ENCODE measurements at places on chromosomes 1 and 21.

DNA sequence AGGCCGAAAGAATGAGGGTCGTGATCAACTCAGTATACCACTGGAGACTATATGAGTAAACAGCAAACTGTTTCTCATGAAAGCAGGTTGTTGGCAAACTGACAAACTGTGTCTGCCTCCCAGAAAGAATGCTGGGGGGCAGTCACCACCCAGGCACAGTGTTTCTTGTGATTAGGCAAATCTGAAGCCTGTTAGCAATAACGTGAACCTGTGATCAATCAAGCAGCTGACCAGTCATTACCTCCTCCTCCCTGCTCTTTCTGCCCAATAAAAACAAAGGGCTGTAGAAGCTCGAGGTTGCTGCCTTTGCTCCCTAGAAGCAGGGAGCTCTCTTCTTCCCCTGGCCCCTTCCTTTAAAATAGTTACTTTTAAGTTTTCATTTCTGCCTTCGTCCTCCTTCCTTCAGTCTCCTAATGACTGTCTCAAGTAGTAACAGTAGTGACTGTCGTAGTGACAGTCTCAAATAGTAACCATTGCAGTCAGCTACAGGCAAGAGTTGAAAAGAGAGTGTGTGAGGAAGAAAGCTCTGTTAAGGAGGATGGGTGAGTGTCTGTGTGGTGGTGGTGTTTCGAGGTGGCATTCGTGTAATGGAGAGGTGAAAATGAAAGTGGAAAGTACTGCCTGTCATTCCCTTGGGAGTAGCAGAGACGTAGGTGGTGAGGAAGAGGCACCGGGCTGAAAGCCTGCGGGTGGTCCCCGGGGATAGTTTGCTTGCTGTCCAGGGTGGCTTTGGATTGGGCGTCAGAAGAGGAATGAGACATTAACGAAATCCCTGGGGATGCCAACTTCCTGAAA lies 14.5 kb downstream of the HHAT start:
- no peak for DNase-seq

DNA sequence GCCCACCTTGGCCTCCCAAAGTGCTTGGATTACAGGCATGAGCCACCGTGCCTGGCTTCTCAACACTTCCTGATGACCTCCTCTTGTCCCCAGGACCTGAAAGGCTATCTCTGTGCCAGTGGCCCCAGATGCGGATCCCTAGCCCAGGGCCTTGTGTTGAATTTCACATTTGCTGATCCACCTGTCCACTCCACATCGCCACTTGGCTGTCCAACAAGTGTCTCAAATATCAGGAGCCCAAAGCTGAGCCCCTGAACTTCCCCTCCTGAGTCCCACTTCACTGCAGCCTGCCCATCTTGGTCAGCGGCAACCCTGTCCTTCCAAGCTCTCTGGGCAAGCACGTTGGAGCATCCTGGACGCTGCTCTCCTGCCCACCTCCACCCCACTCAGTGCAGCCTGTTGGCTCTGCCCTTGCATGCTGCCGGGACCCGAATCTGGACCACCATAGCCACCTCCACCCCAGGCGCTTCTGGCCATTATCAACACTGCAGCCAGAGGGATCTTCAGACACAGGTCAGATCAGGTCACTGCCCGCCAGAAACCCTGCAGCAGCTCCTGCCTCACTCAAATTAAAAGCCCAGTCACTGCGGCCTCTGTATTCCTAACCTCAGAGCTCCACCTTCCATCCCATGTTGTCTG lies 352.5 kb upstream of the VAMP3 start:
- no peak for DNase-seq

- no peak for DNase-seq
Observed at GRCh38 chr1:47198214-47198613, 8.4 kb upstream of the PDZK1IP1 start.

GRCh38 chr1:181326348-181326747 lies 157.0 kb upstream of the CACNA1E start:
- no peak for DNase-seq

DNA sequence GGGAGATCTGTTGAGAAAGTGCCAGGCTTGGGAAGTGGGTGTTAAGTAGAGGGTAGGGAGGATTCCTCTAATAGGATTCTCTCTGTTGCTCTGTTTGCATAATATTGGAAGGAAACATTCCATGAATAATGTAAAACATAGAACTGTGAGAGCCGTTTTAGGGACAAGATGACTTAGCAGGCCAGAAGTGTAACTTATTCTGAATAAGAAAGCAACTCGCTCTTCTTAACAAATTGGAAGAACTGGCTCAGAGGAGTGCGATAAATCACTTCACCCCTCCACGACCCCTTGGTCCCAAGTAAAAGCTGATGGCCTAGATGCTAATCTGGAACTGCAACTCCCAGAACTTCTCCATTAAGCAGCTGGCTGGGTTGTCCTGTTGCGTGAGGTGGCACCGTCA lies 19.1 kb downstream of the SIM2 start:
- no peak for DNase-seq

DNA sequence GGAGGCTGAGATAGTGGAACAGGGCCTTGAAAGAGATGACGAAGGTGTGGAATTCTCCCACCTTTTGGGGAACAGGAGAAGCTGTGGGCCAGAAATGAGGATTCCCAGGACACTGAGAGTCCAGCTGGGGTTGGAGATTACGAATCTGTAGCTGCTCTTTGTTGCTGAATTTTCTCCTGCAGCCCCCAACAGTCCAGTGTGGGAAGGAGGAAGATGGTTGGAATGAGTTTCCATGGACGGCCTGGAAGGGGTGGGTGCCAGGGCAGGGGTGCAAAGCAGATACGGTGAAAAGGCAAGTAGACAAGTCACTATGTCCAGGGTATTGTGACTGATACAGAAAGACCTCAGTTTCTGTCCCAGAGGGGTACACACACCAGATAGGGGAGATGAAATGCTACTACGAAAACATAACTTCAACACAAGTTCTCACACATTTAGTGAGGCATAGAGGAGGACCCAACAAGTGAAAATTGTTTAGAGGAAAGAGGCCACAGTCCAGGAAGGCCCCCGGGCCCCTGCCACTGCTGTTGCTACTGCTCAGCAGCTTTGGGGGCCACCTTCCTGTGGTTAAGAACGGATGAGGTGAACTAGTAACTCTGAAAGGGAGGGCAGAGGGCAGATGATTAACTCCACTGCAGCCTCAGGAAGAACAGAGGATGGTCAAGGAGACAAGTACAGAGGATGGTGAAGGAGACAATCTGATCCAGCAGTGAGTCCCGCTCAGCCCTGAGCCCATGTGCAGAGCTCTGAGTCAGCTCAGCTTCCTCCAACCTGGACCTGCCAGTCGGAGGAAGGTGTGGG lies 7.3 kb downstream of the CD244 start:
- no peak for DNase-seq

- no peak for DNase-seq
Observed at GRCh38 chr1:189597083-189597482, 880.6 kb downstream of the BRINP3 start.

- DNase-seq, result peak; percentile 50
Observed at GRCh38 chr1:119673171-119673940, 25.3 kb upstream of the ZNF697 start.

DNA sequence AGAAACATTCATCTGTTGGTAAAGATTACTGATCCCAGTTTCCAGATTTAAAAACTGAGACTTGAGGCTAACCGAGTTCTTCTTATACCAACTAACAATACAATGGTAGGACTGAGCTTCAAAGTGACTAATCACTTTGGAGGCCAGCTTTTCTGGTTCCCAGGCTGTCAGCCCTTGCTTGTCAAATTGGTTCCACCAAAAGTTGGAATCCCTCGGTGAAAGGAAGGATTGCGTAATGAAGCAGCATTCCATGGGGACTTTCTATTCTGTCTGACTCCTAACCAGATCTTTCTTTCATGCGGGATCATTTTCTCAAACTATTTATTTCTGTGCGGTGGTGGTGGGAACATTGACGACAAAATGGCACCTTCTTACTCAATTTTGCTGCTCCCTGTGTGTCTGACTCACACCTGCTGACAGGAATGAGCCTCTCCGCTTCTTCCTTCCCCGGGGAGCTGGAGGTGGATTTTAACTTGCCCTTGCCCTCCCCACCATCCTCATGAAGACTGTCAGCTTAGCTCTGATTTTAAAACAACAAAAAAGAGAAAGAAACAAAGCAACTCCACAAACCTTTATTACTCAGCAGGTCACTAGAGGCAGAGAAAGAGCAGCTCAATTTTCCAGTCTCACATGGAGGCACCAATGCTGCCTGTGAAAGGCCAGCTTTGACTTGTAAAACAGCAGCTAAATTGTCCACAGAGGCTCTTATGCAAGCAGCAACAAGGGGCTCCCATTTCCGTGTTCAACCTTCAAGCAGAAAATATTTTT lies 32.9 kb upstream of the RASAL2 start:
- DNase-seq, result peak; percentile 97

DNA sequence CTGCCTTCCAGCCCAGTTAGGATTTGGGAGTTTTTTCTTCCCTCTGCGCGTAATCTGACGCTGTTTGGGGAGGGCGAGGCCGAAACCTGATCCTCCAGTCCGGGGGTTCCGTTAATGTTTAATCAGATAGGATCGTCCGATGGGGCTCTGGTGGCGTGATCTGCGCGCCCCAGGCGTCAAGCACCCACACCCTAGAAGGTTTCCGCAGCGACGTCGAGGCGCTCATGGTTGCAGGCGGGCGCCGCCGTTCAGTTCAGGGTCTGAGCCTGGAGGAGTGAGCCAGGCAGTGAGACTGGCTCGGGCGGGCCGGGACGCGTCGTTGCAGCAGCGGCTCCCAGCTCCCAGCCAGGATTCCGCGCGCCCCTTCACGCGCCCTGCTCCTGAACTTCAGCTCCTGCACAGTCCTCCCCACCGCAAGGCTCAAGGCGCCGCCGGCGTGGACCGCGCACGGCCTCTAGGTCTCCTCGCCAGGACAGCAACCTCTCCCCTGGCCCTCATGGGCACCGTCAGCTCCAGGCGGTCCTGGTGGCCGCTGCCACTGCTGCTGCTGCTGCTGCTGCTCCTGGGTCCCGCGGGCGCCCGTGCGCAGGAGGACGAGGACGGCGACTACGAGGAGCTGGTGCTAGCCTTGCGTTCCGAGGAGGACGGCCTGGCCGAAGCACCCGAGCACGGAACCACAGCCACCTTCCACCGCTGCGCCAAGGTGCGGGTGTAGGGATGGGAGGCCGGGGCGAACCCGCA lies at the start of gene PCSK9:
PCSK9 (plus strand) TSS at position 207 of the 741 bp plus-strand sequence; CDS start at position 497, 290 bp downstream.
- DNase-seq, result peak; percentile 52

DNA sequence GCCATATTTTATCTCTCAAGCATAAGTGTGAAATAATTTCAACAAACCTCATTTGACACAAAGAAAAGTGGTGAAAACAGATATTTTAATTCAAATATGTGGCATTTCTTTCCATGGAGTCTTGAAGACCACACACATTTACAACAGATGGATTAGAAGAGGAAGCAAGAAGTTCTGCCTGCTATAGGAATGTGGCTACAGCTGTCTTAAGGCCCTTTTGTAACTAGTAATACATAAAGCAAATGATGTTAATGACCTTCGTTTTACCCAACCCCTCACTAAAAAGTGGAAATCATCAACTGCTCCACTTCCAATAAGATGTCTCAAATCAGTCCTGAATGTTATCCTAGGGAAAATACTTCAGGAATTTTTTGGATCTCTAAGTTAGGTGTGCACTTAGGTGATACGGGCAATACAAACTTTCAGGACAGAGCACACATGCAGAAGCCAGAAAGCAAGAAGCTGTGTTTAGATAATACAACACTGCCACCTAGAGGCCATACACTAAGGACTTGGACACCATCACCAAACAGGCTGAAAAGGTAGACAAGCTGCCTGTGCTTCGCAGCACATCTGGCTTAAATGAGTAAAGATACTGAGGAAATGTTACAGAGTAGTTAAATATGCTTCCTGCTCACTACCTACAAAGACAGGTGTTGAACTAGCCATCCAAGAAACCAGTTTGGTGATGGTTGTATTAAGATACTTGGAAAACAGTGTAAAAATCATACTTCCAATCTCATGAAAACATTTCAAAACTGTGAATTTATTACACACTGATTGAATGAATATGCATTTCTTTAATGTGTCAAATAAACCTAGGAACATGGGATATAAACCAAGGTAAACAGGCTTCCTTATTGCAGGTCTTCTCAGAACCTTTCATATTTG lies 24.4 kb downstream of the RRAGC start:
- DNase-seq, result peak; percentile 75

GRCh38 chr1:229694053-229694693 lies 68.1 kb downstream of the URB2 start:
- peak; percentile 82 for DNase-seq

GRCh38 chr1:230243583-230244353 lies 176.7 kb downstream of the GALNT2 start:
- peak; percentile 41 for DNase-seq

DNA sequence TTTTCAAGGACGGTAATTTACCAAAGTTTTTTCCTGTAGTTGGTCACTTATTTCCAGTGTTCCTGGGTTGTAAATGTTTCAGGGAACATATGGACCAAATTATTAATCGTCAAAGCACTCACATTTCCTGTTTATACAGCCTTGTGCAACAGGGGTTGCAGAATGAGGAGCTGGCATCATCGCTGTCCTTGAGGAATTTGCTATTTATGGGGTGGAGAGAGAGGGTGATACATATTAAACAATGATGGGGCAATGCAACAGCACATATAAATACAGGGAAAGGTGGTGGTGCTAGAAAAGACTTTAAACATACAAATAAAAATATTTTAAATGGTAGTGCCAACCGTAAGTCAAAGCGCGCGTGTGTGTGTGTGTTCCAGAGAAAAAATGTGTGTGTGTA lies 369.8 kb downstream of the NPHP4 start:
- no peak for DNase-seq

DNA sequence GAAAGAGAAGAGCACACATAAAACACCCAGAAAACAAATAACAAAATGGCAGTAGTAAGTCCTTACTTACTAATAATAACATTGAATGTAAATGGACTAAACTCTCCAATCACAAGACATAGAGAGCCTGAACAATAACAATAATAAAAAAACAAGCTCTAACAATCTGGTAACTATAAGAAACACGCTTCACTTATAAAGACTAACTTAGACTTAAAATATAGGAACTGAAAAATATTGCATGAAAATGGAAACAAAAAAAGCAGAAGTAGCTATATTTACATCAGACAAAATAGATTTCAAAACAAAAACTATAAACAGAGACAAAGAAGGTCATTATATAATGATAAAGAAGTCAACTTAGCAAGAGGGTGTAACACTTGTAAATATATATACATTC lies 83.1 kb upstream of the LYPLAL1 start:
- DNase-seq, result no peak

DNA sequence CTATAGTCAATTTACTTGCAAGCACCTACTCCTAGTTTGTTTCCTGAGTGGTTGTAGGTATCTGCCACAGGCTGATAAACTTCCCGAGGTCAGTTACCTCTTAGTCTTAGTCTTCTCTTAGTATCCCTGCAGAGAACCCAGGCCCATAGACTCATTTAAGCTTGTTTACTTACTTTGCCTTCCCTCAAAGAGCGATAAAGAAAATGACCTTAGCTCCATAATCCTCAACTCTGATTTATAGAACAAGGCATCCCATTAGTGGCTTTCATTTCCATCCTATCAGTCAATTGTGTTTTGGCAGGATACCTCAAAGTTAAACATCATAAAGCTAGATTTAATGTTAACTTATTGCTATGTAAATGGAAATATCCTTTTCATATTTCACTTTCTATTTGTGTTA lies 119.7 kb downstream of the UCHL5 start:
- no peak for DNase-seq

- no peak for DNase-seq
Observed at GRCh38 chr21:45580181-45580575, 37.9 kb upstream of the SLC19A1 start.

GRCh38 chr21:34279285-34279684 lies 84.5 kb upstream of the KCNE2 start:
- no peak for DNase-seq
